ENCODE measurements at places on chromosomes 12 and 14.
A peak's percentile ranks its signal among the peaks of the same experiment; 100 is the strongest.

DNA sequence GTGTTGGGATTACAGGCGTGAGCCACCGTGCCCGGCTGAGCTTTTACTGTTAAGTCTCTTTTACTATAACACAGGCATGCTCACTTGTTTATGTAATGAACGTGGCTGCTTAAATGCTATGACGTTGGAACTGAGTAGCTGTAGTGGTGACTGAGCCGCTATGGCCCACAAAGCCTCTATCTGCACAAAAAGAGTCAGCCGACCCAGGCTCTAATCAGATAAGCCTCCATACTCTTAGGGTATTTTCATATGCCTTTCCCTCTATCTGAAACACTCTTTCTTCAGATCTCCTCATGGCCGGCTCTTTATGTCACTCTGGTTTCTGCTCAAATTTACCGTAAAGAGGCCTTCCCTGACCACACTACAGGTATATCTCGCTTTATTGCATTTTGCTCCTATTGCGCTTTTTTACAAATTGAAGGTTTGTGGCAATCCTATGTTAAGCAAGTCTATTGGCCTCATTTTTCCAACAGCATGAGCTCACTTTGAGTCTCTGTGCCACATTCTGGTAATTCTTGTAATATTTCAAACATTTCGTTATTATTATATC, 8.0 kb downstream of the SLC2A14 start:
- no peak for DNase-seq

DNA sequence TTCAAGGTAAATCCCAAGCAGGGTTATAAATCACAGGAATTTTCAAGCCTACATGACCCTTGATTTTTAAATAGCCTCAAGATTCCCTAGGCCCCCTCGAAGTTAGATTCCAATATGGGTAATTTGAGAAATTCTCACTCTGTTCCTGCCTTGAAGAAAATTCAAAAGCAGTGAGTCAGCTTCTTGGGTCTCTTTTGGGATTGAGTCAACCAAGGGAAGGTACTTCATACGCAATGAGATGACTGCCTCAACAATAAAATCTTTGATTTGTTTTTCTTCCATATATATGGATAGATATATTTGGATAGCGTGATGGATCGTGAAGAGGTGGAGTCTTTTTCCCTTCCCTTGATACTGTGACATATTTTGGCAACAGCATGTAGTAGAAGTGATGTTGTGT, 180.4 kb upstream of the ATP2B1 start:
- peak; percentile 25 for DNase-seq

GRCh38 chr12:7716381-7716780, 5.1 kb downstream of the DPPA3 start:
- DNase-seq = peak; percentile 1

GRCh38 chr12:12519354-12519998, 43.2 kb downstream of the DUSP16 start:
- DNase-seq = no peak

DNA sequence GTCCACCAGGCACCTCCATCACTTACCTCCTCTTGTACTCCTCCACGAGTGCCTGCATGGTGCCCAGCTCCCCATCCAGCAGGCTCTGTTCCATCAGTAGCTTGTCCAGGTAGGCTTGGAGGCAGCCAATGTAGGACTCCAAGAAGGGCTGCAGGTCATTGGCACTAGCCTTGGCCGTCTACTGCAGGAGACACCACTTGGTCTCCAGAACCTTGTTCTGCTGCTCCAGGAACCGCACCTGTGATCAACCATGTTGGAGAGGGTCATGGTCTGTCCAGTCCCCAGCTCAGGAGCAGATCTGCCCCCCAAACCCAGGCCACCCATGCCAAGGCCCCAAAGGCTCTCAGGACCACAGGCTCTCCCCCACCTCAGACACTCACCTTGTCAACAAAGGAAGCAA, 23.9 kb downstream of the KRT76 start:
- DNase-seq = no peak

GRCh38 chr12:34361721-34362316, 339.5 kb downstream of the ALG10 start:
- DNase-seq = no peak

- DNase-seq = no peak
Observed at GRCh38 chr14:106556665-106557289, 1030.4 kb downstream of the TMEM121 start.

DNA sequence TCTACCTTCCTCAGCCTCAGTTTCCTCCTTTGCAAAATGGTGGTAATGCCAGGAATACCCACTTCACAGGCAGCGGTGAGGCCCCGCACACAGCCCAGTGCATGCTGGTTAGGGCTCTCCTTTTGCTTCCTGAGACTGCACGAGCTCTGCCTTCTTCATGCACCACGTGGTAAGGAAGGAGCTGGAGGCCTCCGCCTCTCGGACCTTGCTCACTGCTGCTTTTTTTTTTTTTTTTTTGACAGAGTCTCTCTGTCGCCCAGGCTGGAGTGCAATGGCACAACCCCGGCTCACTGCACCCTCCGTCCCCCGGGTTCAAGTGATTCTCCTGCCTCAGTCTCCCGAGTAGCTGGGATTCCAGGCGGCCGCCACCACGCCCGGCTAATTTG, 18.1 kb downstream of the TAMALIN start:
- no peak for DNase-seq

DNA sequence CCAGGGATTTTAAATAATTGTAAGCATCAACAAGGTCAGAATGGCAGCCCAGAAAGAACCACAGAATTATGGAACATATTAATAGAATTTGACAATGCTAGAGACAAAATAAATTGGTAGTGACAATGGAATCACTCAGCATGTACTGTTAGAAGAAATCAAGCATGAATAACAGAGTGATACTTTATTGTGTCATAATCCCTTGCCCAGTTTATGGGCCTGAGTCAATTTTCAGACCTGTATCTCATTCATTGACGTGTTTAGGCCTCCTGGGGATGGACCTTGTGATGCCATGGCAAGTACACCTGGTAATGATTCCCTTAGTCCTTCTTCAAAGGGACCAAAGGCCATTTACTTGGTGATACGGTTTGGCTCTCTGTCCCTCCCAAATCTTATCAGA, 12.8 kb upstream of the CCDC91 start:
- no peak for DNase-seq

GRCh38 chr12:39127401-39127800, 222.0 kb upstream of the CPNE8 start:
- peak; percentile 90 for DNase-seq

GRCh38 chr12:39905152-39905551, 200.7 kb downstream of the SLC2A13 start:
- no peak for DNase-seq

- peak; percentile 87 for DNase-seq
Observed at GRCh38 chr12:47377414-47378221, 297.9 kb upstream of the AMIGO2 start.

DNA sequence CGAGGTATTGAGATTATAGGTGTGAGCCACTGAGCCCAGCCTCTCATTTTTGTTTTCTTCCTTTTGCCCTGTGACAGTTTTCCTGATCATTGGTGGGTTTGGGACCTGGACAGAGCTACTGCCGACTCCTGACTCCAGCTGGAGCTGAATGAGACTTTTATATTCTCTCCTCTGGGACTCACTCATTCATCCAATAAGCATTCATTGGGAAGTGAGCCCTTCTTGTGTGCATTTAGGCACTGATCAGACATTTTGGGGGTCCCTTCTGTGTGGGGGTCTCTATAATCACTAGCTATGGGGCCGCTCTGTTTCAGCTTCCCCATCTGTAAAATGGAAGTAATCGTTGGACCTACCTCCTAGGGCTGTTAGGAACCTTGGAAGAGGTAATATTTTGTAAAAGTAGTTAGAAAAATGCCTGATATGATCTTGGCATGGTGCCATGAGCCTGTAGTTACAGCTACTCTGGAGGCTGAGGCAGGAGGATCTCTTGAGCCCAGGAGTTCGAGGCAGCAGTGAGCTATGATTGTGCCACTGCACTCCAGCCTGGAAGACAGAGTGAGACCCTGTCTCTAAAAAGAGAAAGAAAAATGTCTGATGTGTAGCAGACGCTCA, 7.2 kb downstream of the SH2B3 start:
- no peak for DNase-seq

DNA sequence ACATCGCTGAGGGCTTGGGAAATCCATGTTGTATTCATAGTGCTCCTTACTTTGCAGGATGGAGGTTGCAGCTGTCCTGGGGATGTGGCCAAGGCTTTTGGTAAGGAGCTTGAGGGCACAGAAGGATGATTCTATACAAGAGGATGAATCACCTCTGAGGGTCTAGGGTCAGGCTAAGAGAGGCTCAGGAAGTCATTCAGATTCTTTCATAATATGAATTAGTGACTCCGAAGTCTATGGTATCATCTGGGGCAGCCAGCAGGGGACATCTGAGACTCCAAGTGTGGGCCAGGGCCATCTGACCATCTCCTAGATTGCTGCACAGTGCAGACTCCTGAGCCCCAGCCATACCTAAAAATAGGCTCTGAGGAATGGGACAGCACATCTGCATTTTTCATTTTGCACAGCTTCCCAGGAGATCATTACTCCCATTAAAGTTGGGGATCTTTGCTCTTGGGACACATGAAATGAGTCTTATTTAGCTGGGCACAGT, 4.8 kb downstream of the GMPR2 start:
- no peak for DNase-seq

DNA sequence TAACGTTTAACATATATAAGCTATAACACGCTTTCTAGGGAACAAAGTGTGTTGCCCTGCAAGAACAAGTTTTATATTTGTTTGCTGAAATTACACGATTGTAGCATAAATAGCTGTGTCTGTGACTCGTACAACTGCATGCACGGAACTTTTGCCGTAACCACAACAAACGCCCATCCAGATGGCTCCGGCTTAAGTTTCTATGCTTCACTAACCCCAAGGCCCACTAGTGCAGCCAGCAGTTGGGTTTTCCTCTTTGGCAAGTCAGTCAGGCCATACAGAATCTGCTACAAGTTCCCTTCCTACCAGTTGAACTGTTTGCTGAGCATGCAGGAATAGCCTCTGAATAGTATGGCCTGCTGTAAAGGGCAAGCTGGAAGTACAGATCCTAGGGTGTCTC, 12.1 kb downstream of the CSRP2 start:
- DNase-seq = no peak

DNA sequence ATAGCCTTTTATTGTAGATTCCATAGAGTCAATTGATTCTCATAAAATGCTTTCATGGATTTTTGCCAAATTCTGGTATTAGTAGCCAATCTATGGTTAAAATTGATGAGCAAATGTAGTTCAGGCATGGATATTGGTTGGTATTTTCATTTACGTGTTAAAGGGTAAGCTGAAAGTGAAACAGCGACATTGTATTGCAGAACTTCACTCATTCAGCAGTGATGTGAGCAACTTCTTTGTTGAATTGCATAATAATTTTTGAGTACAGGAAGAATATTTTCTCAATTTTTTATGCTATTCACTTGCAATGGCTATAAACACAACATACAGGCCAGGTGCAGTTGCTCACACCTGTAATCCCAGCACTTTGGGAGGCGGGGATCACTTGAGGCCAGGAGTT, 24.2 kb upstream of the FAM222A start:
- DNase-seq = no peak

GRCh38 chr12:109309381-109310246, 530 bp upstream of the FOXN4 start:
- DNase-seq = no peak

DNA sequence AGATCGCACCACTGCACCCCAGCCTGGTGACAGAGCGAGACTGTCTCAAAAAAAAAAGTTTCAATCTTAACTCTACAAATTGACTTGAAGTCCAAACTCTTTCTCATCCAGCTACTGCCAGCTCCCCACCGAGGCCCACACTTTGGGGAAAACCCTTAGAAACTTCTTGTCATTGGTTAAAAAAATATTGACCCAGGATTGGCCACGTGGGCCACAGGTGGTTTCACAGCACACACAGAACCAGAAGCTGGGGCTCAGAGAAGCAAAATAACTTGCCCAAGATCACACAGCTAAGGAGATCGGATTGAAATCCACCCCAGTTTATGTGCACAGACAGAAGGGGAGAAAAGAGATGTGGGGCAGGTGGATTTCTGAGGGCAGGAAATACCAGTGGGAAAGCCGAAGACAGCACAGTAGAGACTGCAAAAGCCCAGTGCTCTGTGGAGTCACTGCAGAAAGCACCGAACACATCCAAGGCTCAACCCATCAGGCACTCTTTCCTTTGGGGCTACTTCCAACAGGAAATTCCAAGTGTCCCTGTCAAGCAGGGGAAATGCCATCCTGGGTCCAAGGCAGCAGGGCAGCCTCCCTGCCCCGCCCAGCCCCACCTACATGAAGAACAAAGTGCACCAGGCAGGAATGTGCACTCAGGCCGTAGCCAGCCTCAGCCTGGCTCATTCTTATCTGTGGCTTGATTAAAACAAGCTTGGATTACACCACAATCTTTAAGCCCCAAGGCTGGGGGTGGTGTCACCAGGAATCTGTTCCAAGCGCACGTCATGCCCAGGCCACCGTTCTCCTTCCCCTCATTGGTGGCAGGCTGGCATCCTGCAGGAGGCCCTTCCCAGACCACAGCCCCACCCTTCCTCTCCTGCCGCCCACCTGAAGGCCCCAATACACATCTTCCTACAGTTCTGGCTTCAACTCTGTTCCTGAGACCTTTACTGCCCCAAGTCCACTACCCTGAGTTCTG, 72.5 kb downstream of the ITPK1 start:
- peak; percentile 97 for DNase-seq

DNA sequence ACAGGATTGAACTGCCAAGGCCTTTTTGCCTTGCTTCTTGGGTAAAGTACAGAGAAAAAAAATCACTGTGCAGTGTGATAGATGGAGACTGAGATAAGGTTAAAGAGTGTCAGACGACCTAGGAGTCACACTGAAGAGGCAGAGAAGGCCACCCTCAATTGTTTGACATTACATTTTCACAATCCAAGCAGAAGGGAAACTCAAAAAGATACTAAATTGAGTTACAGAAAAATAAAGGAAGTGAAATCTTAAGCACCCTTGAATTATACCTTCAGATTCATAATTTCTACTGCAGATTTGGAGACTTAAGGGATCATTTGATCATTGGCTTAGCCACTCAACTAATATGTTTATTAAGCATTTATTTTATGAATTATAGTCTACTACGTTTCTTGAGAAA, 97.1 kb downstream of the MYF5 start:
- DNase-seq = no peak

DNA sequence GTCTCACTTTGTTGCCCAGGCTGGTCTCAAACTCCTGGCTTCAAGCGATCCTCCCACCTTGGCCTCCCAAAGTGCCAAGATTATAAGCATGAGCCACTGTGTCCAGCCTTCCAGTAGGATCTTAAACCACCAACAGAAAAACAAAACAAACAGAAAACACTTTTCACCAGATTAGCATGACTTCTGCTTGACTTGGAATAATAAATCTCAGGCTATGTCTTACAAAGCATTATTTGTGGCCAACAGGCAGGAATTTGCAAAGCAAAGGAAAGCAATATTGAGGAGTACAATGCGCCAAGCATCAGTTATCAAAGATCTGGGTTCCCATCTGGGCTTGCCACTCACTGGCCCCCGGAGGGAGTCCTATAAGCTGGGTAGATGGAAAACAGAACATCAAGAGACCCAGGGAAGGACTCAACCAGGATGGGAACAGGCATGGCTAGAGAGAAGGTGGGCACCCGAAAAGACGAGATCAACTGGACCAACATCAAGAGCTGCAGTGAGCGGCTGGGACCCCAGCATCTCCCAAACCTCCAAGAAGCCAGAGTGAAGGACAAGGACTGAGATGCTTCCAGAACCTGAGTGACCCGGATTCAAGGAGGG, 101.2 kb downstream of the TMEM30B start:
- DNase-seq = no peak
